Activated CD8-positive, alpha-beta memory T cell treated with anti-CD3 and anti-CD28 coated beads, Interleukin-2, amount 10 ng/mL, durations not matched to agents 7 days and 5 days (primary cell): ENCODE measurements at places on chromosomes 7 and 10. TPM values are rescaled to one million over a fixed set of nuclear protein-coding genes. Genes with fewer than 3 reads are reported as not detected.

DNA sequence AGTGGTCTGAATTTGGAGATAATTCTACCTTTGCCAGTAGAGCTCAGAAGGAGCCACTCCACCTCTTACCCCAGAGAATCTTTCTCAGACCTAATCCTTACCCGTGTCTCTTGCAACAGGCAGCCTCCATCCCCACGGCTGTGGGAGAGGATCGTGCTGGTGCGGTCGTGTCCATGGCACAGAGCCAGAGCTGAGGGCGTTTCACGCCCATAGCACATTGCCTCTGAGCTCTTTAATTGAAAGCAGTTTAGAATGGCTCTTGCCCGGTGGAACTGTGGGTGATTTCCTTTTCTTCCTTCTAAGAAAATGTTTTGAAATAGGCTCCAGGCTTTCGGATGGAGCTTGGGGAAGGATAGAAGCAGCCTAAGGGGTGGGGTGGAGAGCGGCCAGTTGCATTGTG is 41.5 kb downstream of the PRF1 start:
- DNase-seq, result no peak

DNA sequence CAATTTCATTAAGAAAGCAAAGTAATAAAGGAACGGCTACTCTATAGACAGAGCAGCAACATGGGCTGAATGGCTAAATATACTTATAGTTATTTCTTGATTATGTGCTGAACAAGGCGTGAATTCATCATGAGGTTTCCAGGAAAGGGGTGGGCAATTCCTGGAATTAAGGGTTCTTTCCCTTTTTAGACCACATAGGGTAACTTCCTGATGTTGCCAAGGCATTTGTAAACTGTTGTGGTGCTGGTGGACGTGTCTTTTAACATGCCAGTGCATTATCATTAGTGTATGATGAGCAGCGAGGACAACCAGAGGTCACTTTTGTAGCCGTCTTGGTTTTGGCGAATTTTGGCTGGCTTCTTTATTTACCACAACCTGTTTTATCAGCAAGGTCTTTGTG is 28.5 kb upstream of the ZMYND11 start:
- peak; percentile 58 for DNase-seq

DNA sequence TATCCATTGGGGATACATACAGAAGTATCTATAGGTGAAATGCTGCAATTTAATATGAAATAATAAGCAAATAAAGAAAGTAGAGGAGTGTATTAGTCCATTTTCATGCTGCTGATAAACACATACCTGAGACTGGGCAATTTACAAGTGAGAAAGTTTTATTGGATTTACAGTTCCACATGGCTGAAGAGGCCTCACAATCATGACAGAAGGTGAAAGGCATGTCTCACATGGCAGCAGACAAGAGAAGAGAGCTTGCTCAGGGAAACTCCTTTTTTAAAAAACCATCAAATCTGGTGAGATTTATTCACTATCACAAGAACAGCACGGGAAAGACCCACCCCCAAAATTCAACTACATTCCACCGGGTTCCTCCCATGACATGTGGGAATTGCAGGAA is 82.8 kb upstream of the TRIM24 start:
- DNase-seq, result no peak

GRCh38 chr7:144835652-144836544 is at the start of gene TPK1:
Gene TPK1 (minus strand): TSS chr7:144836053. CDS start chr7:144835602, 451 bp downstream.
- DNase-seq, result peak; percentile 94

DNA sequence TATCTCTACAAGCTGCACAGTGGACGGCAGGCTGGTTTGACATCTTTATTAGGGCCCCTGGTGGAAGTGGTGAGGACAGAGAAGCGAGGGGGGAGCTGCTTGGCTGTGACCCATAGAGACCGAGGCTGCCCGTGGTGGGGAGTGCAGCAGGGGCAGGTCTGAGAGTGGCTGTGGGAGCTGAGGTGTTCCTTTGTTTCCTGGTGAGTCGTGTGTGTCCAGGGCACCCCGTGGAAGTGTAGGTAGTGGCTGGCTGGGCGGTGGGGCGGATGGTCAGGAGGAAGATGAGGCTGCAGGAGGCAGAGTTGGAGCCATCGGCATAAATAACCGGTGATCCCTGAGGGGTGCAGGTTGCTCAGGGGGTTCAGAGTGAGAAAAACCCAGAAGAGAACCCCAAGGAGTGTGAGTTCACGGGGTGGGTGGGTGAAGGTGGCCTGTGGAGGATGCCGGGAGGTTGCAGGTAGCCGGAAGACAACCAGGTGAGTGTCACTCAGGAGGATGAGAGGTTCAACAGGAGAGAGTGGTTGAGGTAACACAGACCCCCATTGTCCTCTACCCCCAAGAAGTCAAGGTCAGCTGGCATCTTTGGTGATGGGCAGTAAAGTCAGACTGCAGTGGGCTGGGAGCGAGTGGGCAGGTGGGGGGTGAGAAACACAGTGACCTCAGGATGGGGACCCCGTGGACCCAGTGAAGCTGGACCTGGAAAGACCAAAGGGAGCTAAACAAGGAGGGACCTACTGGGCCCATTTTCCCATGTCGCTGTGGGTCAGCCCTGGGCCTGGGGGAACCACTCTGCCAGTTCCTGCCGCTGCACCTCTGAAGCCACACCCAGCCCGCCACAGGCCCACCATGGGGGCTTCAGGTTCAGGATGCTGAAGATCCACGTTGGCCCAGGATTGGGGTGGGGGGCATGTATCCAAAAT is 7.8 kb downstream of the ATP6V0E2 start:
- DNase-seq, result peak; percentile 40

- DNase-seq, result peak; percentile 82
These were observed 69.5 kb upstream of the ZNF438 start for GRCh38 chr10:31101123-31101522.

DNA sequence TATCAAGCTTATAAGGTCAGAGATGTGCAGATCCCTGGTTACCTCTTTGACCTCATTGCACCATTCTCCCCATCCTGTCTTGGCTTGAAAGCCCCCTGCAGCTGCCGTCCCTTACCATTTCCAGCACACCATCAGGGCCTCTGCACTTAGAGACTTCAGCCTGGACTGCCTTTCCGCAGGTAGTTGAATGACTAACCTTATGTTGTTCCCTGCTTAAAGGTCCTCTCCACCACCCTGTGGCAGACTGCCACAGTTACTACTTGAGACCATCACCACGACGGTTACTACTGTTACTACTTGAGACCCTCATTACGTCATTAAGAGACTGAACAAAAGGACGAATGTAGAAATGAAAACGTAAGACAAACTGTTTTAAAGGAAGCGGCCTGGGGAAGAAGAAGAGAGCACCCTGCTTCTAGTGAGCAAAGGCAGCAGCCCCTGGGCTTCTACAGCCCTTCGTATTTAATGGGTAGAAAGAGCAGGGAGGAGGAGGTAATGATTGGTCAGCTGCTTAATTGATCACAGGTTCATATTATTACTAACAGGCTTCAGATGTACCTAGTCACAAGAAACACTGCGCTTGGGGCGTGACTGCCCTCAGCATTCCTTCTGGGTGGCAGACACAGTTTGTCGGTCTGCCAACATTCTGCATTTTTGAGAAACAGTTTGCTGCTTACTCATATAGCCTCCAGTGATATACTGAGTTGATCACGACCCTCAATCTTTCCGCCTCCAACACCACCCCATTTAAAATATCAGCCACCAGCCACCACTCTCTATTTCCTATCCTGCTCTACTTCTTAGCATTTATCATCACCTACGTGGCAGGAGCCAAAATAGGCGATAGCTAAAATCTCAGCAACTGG is 74.1 kb upstream of the PARD3 start:
- DNase-seq, result no peak

Gene ECHDC3
- total RNA-seq, result 0.16 TPM

Gene RBP4
- total RNA-seq, result not detected

GRCh38 chr10:63416376-63416775 is 49.4 kb downstream of the JMJD1C start:
- no peak for DNase-seq

GRCh38 chr10:9762966-9763656 is 1254.6 kb upstream of the CELF2 start:
- DNase-seq, result no peak

DNA sequence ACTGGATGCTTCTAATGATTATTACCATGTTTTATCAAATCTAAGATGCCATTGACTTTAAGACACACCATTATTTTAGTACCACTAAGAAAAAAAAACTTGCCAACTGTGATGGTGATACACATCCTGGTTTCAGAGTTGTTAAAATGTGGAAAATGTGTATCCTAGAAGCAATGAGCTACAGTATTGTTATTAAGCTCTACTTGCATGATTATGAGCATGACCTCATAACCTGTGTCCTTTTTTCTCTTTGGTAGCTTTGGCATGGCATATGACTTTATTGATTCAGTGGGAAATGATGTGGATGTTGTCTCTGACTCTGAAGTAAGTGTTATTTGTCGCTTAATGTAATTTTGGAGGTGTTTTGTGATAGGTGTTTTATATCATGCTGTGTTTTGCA is 3.3 kb downstream of the EDRF1 start:
- DNase-seq, result no peak

DNA sequence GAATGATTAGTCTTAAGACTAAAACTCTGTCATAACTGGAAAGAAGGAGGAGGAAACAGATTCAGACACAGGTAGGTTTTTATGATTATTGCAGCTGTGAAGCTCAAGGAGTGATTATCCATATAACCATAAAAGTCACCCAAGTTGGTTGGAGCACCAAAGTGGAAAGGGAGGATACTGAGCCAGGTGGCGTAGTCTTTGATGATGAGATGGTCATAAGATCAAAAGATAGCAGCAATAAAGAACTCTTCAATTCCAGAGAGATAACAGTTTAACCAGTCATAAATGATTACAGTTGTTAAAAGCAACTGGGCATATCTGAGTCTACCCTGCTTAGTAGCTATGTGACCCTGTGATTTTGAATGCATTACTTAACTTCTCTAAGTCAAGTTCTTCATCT is 8.4 kb downstream of the ABCB1 start:
- DNase-seq, result no peak

Gene LIPF
- total RNA-seq, result not detected

GRCh38 chr7:44685723-44686122 is 62.9 kb upstream of the ZMIZ2 start:
- DNase-seq, result no peak

- DNase-seq, result no peak
These were observed 135.0 kb downstream of the MBL2 start for GRCh38 chr10:52637592-52637991.

GRCh38 chr10:58781873-58782488 is 269.3 kb downstream of the BICC1 start:
- no peak for DNase-seq
